Caudate nucleus (tissue), 63 donors: ENCODE measurements at places on chromosomes 3 and 15.

DNA sequence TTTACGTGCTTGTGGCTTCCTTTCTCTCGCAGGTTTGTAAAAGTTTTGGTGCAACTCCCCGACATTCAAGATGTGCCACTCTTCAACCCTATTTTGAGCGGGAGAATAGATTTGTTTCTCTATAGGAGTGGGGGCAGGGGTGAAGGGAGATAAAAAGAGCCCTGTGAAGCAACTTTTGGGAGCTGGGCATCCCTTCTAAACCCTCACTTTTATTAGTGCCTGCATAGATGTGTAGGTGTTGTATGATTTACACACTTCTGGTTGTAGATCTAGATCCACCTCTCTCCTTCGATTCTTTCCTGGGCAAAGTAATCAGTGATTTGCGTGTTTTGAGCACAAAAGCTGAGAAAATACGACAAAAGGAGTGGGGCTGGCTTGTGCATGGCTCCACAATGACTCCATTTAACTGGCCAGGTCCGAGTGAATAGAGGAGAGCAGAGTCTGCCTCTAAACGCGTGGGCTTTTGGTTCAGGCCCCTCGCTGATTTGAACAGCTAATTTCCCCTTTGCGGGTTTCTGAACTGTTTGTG is 17.7 kb downstream of the SOX2 start:
- no peak for DNase-seq

GRCh38 chr3:58394339-58394738 is 39.3 kb downstream of the PDHB start:
- no peak for DNase-seq

DNA sequence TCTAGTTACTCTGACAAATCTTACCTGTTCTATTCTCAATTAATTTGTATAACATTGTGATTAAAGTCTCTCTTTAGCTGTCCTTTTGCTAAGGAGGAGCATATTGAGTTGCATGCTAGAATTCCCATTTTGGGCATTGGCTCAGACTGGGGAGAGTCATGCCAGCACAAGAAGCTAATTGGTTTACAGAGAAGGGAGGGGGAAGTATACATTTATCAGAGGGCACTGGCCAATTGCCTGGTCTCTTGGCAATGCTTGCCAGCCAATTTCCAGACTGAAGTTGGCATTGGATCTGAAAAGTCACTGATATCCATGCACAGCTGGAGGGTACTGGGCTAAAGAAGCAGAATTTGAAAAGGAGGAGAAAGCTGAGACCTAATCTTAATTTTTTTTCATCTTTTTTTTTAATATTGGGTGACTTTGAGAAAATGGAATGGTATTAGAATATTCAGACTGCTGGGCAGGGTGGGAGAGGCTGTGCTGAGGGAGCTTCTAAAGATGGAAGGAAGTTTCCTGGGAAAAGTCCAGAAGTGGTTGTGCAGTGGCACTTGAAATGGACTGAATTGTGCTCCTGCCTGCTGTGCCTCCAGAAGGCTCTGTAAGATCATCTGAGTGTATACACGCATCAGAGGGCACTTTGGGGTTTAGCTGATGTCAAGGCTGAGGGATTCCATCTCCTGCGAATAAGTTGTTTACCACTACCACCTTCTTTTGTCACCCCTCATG is 365.2 kb upstream of the DPH6 start:
- DNase-seq, result no peak

GRCh38 chr3:146884296-146884695 is 279.1 kb upstream of the PLSCR5 start:
- DNase-seq, result no peak

- DNase-seq, result no peak
Measured at GRCh38 chr3:124763644-124764358, 33.5 kb downstream of the UMPS start.

- no peak for DNase-seq
Measured at GRCh38 chr15:87219650-87220615, 1036.6 kb downstream of the NTRK3 start.
